RPMI7951 (cell line): ENCODE measurements at places on chromosomes 5 and 9. TPM values are rescaled to one million over a fixed set of nuclear protein-coding genes. Genes with fewer than 3 reads are reported as not detected.

FAM163B gene
- total RNA-seq, result 1.1 and 1.2 TPM in 2 replicates

SMIM23 gene
- not detected in 2 replicates for total RNA-seq

AMACR gene
- 8.2 and 12.6 TPM in 2 replicates for total RNA-seq

CCDC192 gene
- total RNA-seq, result not detected in 2 replicates

GPX8 gene
- 99.8 and 116 TPM in 2 replicates for total RNA-seq

JAKMIP2 gene
- under 0.01 TPM in 1 of 2 replicates, not detected in the other for total RNA-seq

WWC1 gene
- 0.10 and 0.24 TPM in 2 replicates for total RNA-seq

GDNF gene
- total RNA-seq, result 2.2 TPM in 2 replicates

FOXD4L3 gene
- total RNA-seq, result not detected in 2 replicates

TESK1 gene
- 4.0 and 5.5 TPM in 2 replicates for total RNA-seq

PCDHGA1 gene
- 3.3 and 3.7 TPM in 2 replicates for total RNA-seq

SPINK5 gene
- total RNA-seq, result not detected in 2 replicates

SYK gene
- total RNA-seq, result not detected in 2 replicates

SH3RF2 gene
- 6.8 and 7.9 TPM in 2 replicates for total RNA-seq

ADAMTS16 gene
- 3.4 and 4.2 TPM in 2 replicates for total RNA-seq

SCGB3A2 gene
- not detected in 2 replicates for total RNA-seq

PRR16 gene
- total RNA-seq, result 0.78 and 1.3 TPM in 2 replicates

SLC36A3 gene
- not detected in 2 replicates for total RNA-seq

PCDHB15 gene
- total RNA-seq, result 1.6 and 2.0 TPM in 2 replicates

VDAC1 gene
- total RNA-seq, result 387 and 419 TPM in 2 replicates

PIP5K1B gene
- total RNA-seq, result not detected in 2 replicates

IRX2 gene
- total RNA-seq, result 0.12 TPM in 1 of 2 replicates, not detected in the other

SHC3 gene
- total RNA-seq, result 1.7 and 2.1 TPM in 2 replicates

TNC gene
- total RNA-seq, result 167 and 188 TPM in 2 replicates

TMC1 gene
- 0.29 TPM in 1 of 2 replicates, not detected in the other for total RNA-seq

TRIM52 gene
- 4.2 and 5.4 TPM in 2 replicates for total RNA-seq

RABEPK gene
- total RNA-seq, result 25.1 and 33.5 TPM in 2 replicates

FAT2 gene
- not detected in 2 replicates for total RNA-seq

AGXT2 gene
- not detected in 2 replicates for total RNA-seq

CAVIN4 gene
- 0.48 and 0.59 TPM in 2 replicates for total RNA-seq

BTNL8 gene
- total RNA-seq, result 0.12 and 0.29 TPM in 2 replicates

PCDHGA6 gene
- total RNA-seq, result 1.3 and 1.8 TPM in 2 replicates

LCN12 gene
- total RNA-seq, result not detected in 2 replicates

PSD2 gene
- total RNA-seq, result not detected in 2 replicates

SLC25A25 gene
- total RNA-seq, result 4.6 and 8.5 TPM in 2 replicates
